ENCODE measurements at places on chromosomes 16 and 17.

DNA sequence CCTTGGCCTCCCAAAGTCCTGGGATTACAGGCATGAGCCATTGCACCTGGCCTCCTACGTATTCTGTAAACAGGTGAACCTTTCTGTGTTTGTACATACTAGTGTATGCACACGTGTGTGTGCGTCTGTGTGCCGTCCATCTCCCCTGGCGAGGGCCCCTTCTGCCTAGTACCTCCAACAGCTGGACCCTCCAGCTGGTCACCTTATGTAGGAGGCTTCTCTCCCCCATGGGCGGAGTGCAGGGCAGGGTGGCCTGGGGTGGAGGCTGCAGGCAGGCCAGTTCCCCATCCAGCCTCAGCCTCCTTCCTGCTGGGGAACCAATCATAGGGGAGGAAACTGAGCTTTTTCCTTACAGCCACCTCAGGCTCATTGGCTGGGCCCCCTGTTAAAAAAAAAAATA, 24.4 kb upstream of the DOC2B start:
- DNase-seq, result no peak

GRCh38 chr17:38556239-38556638, 49.5 kb downstream of the SRCIN1 start:
- DNase-seq, result no peak

DNA sequence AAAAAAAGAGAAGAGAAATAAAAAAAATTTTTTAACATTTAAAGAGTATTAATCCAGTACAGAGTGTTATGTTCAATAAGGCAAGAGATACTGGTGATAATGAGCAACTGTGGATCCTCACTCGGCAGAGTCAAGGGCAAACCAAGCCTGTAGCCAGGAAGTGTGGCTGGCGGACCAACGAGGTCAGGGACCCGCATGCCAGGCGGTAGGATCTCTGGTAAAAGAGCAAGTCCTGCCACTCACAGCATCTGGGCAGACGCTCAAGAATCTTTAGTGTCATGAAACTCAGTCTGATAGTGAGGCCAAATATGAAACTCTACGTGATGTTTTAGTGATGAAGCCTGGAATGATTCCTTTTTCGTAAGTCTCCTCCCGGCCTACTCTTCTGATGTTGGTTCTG, 8.3 kb upstream of the GEMIN4 start:
- DNase-seq, result no peak

DNA sequence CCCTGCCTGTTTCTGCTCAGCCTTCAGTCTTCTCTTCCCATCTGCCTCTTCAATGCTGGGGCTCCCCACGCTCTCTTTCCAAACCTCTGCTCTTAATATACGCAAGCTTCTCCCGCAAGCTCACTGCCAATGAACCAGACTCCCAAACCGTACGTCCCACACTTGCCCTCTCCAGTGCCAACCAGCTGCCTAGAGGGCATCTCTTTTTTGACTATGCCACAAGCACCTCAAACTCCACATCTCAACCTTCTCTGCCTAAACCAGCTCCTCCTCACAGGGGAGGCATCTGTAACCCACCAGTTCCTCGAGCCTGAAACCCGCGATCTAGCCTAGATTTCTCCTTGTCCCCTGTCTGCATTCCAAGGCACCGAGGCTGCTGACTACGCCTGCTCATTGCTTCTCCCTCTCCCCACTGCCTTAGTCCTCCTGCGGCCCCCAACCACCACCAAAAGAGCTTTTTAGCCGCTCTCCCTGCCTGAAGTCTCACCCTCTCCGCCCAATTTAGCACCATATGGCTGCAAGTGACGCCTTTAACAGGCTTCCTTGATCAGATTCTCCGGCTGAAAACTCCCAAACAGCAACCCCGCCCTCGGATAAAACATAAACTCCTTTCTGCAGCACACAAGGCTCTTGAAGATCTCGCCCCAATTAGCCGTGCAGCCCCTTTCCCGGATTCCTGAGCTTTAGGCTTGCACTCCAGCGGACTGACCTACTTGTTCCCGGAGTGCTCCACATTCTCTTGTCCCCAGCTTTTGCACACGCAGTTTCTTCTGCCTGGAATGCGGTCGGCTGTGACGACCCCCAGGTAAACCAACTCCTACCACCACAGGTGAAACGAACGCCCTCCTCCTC, 1.5 kb downstream of the GGA2 start:
- DNase-seq, result no peak

DNA sequence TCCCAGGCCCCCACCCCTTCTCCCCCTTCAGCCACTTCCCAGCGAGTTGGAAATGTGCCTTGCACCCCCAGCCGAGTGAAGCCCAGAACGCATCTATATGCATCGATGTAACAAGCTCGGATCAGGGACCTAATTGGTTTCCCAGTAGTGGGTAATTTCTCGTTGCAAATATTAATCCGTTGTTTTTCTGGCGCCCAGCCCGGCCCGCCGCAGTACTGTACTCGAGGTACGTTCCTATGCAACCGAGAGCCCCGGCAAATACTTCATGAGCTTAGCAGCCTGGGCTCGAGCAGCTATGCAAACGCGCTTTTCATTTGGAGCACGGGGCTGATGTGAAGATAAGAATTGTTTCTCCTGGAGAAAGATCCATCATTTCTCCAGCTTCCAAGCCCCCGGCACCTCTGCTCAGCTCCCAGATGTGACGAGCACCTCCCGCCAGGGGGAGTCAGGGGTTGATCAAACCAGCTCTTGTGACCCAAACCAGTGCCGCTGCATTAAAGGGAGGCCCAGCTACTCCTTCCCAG, 229.8 kb downstream of the KATNIP start:
- no peak for DNase-seq
